Kidney epithelial cell (primary cell): ENCODE measurements at places on chromosomes 11 and 22. TPM values are rescaled to one million over a fixed set of nuclear protein-coding genes. Genes with fewer than 3 reads are reported as not detected.

The NCR3LG1 gene
- total RNA-seq: 10.1 and 11.4 TPM in 2 replicates

The SPON1 gene
- 3.2 and 3.7 TPM in 2 replicates for total RNA-seq

The SLC39A13 gene
- total RNA-seq: 113 and 117 TPM in 2 replicates

The ACAT1 gene
- 70.7 and 75.8 TPM in 2 replicates for total RNA-seq

The KCNE3 gene
- total RNA-seq: 0.42 and 0.55 TPM in 2 replicates

The SYCE3 gene
- total RNA-seq: 0.71 TPM in 1 of 2 replicates, not detected in the other

The FREY1 gene
- total RNA-seq: not detected in 2 replicates

The SHANK3 gene
- total RNA-seq: 3.8 and 6.0 TPM in 2 replicates

The TRIM48 gene
- total RNA-seq: not detected in 2 replicates

The MIAT gene
- 0.50 and 3.0 TPM in 2 replicates for total RNA-seq

The NEFH gene
- total RNA-seq: 5.2 and 5.7 TPM in 2 replicates

The KRTAP5-2 gene
- total RNA-seq: not detected in 2 replicates

The KCNK7 gene
- total RNA-seq: not detected in 2 replicates

The C11orf52 gene
- 3.1 and 5.0 TPM in 2 replicates for total RNA-seq

The MCAT gene
- 32.8 and 32.9 TPM in 2 replicates for total RNA-seq

The PGAP2 gene
- total RNA-seq: 20.3 and 20.6 TPM in 2 replicates

The RAPSN gene
- total RNA-seq: 0.14 and 0.21 TPM in 2 replicates

The ACTN3 gene
- total RNA-seq: not detected in 2 replicates

The FUT4 gene
- 12.3 and 13.4 TPM in 2 replicates for total RNA-seq

The TMEM138 gene
- total RNA-seq: 28.0 and 38.8 TPM in 2 replicates

The RSF1 gene
- 27.5 and 31.3 TPM in 2 replicates for total RNA-seq

The IFITM10 gene
- 0.14 and 1.1 TPM in 2 replicates for total RNA-seq

The C1QTNF6 gene
- 5.1 and 5.5 TPM in 2 replicates for total RNA-seq

The MS4A12 gene
- total RNA-seq: not detected in 2 replicates

The IGF2 gene
- total RNA-seq: 8.7 and 11.4 TPM in 2 replicates

The TENM4 gene
- 35.3 and 49.4 TPM in 2 replicates for total RNA-seq

The BRSK2 gene
- total RNA-seq: 0.75 and 2.4 TPM in 2 replicates

The SMTNL1 gene
- total RNA-seq: not detected in 2 replicates

The BLID gene
- total RNA-seq: not detected in 2 replicates

The NTM gene
- total RNA-seq: 111 and 128 TPM in 2 replicates

The CARS1 gene
- total RNA-seq: 92.1 and 98.3 TPM in 2 replicates

The ANGPTL5 gene
- total RNA-seq: not detected in 2 replicates

The TCIRG1 gene
- 46.8 and 80.6 TPM in 2 replicates for total RNA-seq

The BATF2 gene
- total RNA-seq: 1.1 and 7.3 TPM in 2 replicates

The FIBIN gene
- 0.89 and 1.3 TPM in 2 replicates for total RNA-seq

The OR51B4 gene
- not detected in 2 replicates for total RNA-seq

The ANO5 gene
- 2.3 and 2.5 TPM in 2 replicates for total RNA-seq

The PRPF19 gene
- 98.8 and 112 TPM in 2 replicates for total RNA-seq

The ABCG4 gene
- total RNA-seq: 0.13 and 0.82 TPM in 2 replicates
